ENCODE measurements at places on chromosomes 1 and 21.

GRCh38 chr1:79554688-79555087 lies 548.2 kb upstream of the ADGRL4 start:
- no peaks in the 10 kb centered on the region for H3K4me1 ChIP-seq
- no peak overlapping the region for H3K27ac ChIP-seq
- H3K4me3 ChIP-seq: no peak overlapping the region
- no peaks in the 10 kb centered on the region for H3K36me3 ChIP-seq
- H3K27me3 ChIP-seq: no peaks in the 10 kb centered on the region

DNA sequence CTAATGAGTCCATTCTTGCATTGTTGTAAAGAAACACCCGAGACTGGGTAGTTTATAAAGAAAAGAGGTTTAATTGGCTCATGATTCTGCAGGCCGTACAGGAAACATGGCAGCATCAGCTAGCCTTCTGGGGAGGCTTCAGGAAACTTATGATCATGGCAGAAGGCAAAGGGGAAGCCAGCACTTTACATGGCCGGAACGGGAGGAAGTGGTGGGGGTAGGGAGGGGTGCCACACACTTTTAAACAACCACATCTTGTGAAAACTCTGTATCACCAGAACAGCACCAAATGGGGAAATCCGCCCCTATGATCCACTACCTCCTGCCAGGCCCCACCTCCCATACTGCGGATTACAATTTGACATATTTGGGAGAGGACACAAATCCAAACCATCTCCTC lies 43.9 kb downstream of the NOS1AP start:
- no peaks in the 10 kb centered on the region for H3K27me3 ChIP-seq
- H3K4me3 ChIP-seq: no peak overlapping the region
- DNase-seq: no peak
- no peak overlapping the region for H3K27ac ChIP-seq
- H3K4me1 ChIP-seq: no peaks in the 10 kb centered on the region
- no peaks in the 10 kb centered on the region for H3K36me3 ChIP-seq

GRCh38 chr1:30232288-30232899 lies 491.0 kb downstream of the MATN1 start:
- H3K27ac ChIP-seq: no peak overlapping the region
- no peaks in the 10 kb centered on the region for H3K27me3 ChIP-seq
- H3K4me3 ChIP-seq: no peak overlapping the region
- H3K36me3 ChIP-seq: no peaks in the 10 kb centered on the region
- no peaks in the 10 kb centered on the region for H3K4me1 ChIP-seq

GRCh38 chr1:41537788-41538351 lies 53.4 kb upstream of the EDN2 start:
- peaks cover 4% of the 10 kb centered on the region for H3K27me3 ChIP-seq
- no peak overlapping the region for H3K4me3 ChIP-seq
- H3K27ac ChIP-seq: no peak overlapping the region
- H3K36me3 ChIP-seq: no peaks in the 10 kb centered on the region

- DNase-seq: no peak
- H3K4me3 ChIP-seq: no peak overlapping the region
- peaks cover 4% of the 10 kb centered on the region for H3K27me3 ChIP-seq
These were observed 615 bp downstream of the KRTAP10-5 start for GRCh38 chr21:44579833-44580144.

GRCh38 chr1:23634518-23634839 lies 57.1 kb upstream of the RPL11 start:
- no peak overlapping the region for H3K4me3 ChIP-seq
- no peak overlapping the region for H3K27ac ChIP-seq
- no peaks in the 10 kb centered on the region for H3K4me1 ChIP-seq

- no peak for DNase-seq
- no peaks in the 10 kb centered on the region for H3K27me3 ChIP-seq
- no peak overlapping the region for H3K4me3 ChIP-seq
- H3K36me3 ChIP-seq: no peaks in the 10 kb centered on the region
- no peaks in the 10 kb centered on the region for H3K4me1 ChIP-seq
These were observed 415.7 kb downstream of the USP25 start for GRCh38 chr21:16145479-16145878.

DNA sequence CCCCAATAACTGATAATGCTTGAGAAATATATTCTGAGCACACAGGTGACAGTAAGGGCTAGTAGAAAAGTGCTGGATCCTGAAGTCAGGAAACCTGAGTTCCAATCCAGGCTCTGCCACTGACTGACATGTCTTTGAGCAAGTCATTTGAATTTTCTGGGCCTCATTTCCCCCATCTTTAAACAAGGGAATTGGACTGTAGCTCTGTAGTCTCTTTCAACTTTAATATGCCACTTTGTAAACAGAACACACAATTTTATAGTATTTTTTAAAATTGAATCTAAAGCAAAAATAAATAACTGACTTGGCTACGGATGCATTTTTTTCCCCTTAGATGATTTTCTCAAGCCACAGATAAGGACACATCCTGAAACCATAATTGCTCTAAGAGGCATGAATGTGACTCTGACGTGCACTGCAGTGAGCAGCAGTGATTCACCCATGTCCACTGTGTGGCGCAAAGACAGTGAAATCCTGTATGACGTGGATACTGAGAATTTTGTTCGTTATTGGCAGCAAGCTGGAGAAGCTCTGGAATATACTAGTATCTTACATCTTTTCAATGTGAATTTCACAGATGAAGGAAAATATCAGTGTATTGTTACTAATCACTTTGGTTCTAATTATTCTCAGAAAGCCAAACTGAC lies 37.0 kb downstream of the LRIG2 start:
- H3K36me3 ChIP-seq: no peaks in the 10 kb centered on the region
- DNase-seq: peak; percentile 35
- no peaks in the 10 kb centered on the region for H3K4me1 ChIP-seq
- no peak overlapping the region for H3K4me3 ChIP-seq

DNA sequence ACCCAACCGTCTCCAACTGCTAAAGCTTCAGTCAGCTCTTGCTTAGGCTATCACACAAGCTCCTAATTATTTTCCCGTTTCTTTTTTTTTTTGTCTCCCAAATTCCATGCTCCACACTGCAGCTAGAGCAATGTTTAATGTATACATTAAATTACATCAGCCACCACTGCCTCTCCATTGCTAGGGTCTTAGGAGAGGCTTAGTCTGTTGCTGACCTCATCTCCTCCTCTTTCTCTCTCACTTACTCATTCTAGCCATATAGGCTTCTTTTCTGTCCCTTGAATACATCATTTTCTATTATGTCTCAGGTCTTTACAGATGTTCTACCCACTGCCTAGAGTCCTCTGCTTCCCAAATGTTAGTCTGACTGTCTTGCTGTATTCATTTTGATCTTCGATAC lies 138.1 kb upstream of the ST6GALNAC5 start:
- no peak overlapping the region for H3K4me3 ChIP-seq
- H3K36me3 ChIP-seq: no peaks in the 10 kb centered on the region
- no peak overlapping the region for H3K27ac ChIP-seq

DNA sequence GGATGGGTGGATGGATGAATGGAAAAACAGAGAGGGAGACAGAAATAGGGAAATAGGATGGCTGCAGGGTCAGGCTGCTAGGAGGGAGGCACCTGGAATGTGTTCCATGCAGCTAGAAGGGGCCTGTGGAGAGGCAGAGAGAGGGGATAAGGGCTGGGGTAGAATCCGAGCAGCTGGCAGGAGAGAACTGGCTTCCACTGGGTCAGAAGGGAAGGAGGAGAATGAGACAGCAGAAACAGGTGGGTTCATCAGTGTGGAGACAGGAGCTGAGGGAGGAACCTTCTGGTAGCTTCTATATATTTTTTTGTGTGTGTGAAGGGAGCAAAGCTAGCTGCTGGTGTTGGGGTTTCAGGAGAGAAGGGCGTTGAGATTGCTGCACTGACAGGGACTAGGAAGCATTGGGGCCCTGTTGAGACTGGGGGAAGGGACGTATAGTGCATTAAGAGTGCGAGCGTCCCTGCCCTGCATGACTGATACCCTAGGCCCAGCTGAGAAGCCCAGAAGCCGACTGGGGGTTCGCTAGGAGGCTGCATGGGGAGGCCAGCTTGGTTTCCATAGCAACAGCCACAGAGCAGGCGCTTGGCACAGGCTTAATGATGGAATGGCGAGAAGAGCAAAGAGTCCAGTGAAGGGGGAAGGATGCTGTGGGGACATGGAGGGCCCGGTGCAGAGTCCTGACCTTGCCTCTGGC lies 14.8 kb upstream of the KIF21B start:
- H3K36me3 ChIP-seq: no peaks in the 10 kb centered on the region
- no peak overlapping the region for H3K4me3 ChIP-seq
- DNase-seq: no peak
- H3K27me3 ChIP-seq: no peaks in the 10 kb centered on the region
- H3K4me1 ChIP-seq: peaks cover 3% of the 10 kb centered on the region
- H3K27ac ChIP-seq: no peak overlapping the region

DNA sequence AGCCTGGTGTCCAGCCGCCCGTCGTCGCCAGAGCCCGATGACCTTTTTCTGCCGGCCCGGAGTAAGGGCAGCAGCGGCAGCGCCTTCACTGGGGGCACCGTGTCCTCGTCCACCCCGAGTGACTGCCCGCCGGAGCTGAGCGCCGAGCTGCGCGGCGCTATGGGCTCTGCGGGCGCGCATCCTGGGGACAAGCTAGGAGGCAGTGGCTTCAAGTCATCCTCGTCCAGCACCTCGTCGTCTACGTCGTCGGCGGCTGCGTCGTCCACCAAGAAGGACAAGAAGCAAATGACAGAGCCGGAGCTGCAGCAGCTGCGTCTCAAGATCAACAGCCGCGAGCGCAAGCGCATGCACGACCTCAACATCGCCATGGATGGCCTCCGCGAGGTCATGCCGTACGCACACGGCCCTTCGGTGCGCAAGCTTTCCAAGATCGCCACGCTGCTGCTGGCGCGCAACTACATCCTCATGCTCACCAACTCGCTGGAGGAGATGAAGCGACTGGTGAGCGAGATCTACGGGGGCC lies 1.2 kb downstream of the OLIG2 start:
- no peak overlapping the region for H3K4me3 ChIP-seq
- H3K27ac ChIP-seq: no peak overlapping the region
- peaks cover 99% of the 10 kb centered on the region for H3K27me3 ChIP-seq

DNA sequence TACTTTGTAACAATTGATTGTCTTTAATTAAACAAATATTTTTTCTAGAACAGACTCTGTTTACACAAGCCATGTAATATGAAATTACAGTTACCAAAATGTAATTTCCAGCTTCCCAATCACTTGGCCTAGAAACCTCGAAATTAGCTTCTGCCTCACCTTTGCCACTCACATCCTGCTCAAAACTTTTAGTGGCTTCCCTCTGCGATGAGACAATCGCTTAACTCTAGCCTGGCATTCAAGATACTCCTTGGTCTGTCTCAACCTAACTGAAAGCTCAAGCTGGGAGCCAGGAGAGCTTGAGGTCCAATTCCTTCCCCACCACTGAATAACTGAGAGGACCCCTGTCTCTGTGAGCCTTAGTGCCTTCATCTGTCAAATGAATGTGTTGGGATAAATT lies 42.8 kb downstream of the GFI1 start:
- no peak overlapping the region for H3K27ac ChIP-seq
- no peak overlapping the region for H3K4me3 ChIP-seq
- H3K27me3 ChIP-seq: no peaks in the 10 kb centered on the region
- DNase-seq: no peak
- H3K4me1 ChIP-seq: no peaks in the 10 kb centered on the region

GRCh38 chr1:91650764-91651163 lies 150.1 kb downstream of the CDC7 start:
- peak overlapping the region; percentile 81 for H3K27ac ChIP-seq
- no peaks in the 10 kb centered on the region for H3K36me3 ChIP-seq
- H3K4me1 ChIP-seq: no peaks in the 10 kb centered on the region
- no peaks in the 10 kb centered on the region for H3K27me3 ChIP-seq
- no peak overlapping the region for H3K4me3 ChIP-seq

Data from hepatocyte (in vitro differentiated cells).